ENCODE measurements at places on chromosomes 11 and 22.

GRCh38 chr22:38554281-38554680, 15.7 kb downstream of the DMC1 start:
- DNase-seq, result no peak

DNA sequence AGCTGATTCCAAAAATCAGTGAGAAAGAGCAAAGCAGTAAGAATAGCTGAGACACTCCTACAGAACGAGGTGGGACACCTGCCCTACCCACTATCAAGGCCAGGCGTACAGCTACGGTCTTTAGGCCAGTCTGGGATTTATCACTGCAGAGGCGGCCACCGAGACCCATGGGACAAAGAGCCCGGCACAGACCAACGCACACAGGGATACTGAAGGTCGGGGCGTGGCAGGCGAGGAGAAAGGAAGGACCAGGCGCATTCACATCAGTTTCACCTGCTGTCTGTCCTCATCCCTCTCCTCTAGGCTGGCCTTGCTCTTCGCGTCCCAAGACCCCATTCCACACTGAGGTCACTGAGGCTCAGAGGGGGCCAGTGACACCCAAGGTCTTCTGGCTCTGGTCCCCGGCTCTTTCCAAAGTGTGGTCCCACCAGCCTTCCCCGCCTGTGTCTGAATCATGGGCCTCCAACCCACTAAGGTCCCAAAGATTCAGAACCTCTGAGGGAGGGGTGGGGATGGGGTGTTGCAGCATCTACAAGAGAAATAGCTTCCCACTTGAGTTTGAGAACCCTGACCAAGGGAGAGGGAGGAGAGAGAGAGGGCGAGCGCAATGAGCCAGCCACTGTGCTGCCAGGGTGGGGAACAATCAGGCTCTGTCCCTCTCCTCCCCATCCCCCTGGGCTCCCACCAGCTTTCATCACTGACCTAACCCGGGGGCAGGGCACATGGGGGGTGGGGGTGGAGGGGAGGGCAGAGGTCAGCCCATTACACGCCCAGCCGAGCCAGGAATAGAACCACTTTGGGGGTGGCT, 7.2 kb upstream of the PICK1 start:
- no peak for DNase-seq

DNA sequence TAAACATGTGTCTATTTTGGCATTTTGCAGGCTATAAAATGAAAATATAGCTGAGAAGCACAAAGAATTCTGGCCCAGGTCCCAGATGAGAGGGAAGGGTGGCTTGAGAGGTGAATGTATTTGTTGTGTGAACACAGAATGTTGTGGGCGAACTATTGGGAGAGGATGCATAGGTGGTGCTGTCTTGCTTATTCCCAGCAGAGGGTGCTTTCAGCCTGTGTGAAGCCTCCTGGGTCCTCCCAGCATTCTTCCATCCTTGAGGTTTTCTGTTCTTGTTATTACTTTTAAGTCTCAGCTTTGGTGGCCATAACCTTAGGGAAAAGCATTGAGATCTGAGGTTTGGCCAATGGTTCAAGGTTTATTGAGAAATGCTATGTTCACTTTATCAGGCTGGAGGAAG, 108.7 kb upstream of the SNX19 start:
- no peak for DNase-seq

- DNase-seq, result peak; percentile 53
Observed at GRCh38 chr11:47616726-47617416, 22.7 kb upstream of the C1QTNF4 start.

- peak; percentile 69 for DNase-seq
Observed at GRCh38 chr11:47104261-47104950, 72.3 kb downstream of the ARFGAP2 start.

DNA sequence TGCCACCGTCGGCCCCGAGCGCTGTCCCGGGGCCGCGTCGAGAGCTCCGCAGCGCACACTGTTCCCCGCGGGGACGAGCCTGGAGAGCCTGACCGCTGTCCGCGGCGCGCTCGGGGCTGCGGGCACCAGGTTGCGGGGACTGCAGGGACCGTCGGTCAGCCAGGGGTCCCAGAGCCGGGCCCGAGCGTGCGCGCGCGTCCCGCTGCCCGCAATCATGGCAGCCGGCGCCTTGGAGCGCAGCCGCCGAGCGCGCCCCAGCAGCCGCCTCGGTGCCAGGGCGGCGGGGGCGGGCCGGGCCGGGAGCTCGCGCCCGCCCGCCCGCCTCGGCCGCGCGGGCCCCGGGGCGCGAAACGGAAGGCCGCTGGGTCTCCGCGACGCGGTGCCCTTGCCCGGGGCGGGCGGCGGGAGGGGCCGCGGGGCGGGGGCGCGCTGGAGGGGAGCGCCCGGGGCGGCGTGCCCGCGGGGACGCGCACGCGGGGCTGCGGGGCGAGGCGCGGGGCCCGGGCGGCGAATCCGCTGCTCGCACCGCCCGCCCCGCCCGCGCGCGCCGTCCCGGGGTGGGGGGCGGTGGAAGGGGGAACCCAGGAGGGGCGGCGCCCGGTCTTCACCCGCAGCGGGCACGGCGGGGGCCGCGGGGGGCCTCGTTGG, 79.4 kb upstream of the PPARA start:
- peak; percentile 99 for DNase-seq

DNA sequence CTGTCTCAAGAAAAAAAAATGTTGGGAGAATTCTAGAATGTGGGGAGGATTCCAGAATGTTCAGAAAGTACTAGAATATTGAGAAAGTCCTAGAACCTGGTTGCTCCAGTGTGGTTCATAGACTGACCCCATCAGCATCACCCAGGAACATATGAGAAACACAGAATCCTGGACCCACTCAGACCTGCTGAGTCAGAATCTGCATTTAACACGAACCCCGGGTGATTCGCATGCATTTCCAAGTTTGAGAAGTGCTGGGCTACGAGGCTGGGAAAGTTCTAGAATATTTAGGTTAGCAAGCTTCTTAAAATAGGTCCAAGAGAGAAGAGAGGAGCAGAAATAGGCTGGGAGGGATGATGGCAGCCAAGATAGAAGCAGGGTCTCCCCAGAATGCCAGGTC, 6.4 kb downstream of the C1QTNF6 start:
- DNase-seq, result no peak

GRCh38 chr11:21364866-21365624, 695.7 kb downstream of the NELL1 start:
- DNase-seq, result peak; percentile 42

GRCh38 chr22:27835446-27835845, 33.9 kb upstream of the MN1 start:
- DNase-seq, result no peak

DNA sequence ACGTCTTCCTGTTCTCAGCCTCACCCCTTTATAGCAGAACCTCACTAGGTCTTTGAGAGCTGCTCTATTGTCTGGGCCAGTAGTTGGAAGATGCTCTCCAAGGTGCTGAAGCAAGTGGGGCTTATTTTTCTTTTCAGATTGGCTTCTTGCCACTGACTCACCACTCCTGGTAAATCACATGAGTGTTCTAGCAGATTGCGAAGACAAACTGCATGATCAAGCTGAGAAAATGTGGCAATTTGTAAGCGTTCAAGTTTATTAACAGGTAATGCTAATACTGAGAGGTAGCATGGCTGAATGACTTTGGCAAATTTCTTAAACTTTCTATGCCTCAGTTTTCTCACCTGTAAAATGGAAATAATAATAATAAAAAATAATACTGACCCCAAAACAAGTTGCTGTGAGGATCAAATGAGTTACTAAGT, 59.2 kb downstream of the CACNG2 start:
- DNase-seq, result no peak

GRCh38 chr22:43128928-43129424, 14.2 kb downstream of the MCAT start:
- DNase-seq, result peak; percentile 90

DNA sequence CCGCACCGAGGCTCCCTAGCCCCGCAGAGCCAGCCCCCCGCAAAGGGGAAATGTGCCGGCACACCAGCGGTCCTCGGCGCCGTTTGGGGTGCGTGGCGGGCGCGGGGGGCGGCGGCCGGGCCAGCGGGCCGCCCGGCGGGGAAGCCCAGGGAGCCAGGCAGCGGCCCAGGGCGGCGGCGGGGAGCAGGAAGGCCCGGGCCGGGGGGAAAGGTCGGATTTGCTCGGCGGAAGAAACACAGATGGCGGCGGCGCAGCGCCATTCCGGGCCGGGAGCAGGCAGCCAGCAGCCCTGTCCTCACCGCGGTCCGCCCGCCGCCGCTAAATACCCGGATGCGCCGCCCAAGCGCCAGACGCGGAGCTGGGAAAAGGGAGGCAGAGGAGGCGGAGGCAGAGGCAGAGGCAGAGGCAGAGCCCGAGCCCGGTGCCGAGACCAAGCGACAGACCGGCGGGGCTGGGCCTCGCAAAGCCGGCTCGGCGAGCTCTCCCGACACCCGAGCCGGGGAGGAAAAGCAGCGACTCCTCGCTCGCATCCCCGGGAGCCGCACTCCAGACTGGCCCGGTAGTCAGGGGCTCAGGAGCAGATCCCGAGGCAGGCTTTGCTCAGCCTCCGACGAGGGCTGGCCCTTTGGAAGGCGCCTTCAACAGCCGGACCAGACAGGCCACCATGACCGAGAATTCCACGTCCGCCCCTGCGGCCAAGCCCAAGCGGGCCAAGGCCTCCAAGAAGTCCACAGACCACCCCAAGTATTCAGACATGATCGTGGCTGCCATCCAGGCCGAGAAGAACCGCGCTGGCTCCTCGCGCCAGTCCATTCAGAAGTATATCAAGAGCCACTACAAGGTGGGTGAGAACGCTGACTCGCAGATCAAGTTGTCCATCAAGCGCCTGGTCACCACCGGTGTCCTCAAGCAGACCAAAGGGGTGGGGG, 2.6 kb upstream of the GCAT start:
- DNase-seq, result peak; percentile 93

DNA sequence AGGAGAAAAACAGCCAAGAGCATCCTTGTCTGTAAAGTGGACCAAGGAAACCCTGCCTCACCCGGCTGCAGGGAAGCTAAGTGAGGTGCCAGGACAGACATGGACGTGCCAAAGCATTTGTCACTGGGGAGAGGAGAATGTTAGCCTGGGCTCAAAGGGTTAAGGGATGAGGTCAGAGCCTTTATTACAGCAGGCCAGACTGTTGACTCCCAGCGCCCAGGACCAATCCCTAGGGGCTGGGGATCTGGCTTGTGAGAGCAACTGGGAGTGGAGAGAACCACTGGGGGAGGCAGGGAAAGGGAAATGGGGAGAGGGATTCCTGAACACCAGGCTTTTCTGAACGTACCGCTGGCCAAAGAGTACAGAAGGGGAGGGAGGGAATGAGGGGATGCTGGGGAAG, 2.6 kb downstream of the CHRM1 start:
- no peak for DNase-seq

- peak; percentile 78 for DNase-seq
Observed at GRCh38 chr22:46661221-46661851, 41.1 kb downstream of the GRAMD4 start.

DNA sequence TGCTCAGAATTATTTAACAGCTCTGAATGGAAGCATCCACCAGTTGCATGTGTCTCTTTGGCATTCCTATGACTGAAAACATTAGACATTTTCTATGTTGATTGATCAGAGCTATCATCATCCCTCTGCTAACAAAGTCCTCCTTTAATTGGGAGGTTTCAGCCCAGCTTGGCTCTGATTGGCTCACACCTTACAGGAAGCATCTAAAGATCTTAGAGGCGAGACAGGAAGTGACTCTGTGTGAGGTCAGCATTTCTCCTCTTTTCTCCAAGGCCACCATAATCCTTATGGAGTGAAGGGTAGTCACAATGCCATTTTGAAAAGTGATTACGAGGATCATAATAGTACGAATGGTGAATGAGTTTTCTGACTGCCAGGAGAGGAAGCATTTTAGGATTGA, 260.8 kb downstream of the MIAT start:
- no peak for DNase-seq

GRCh38 chr11:2390091-2390724, 10.3 kb upstream of the TSSC4 start:
- no peak for DNase-seq

DNA sequence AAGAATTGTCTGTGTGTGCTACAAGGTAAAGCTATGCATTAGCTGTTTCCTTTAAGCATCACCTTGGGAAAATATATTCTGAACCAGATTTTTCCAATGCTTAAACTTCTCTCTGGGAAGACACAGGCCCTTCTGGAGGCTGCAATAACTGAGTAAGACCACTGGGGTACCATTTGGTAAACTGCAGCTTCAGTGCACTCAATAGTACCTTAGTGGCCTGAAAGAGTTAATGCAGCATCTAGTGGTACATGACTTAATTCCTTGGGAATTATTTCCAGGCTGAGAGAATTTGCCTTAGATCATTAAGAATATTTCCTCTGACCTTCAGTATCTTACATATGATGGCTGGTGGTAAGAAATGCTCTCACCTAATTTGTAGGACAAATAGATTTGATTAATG, 727.4 kb downstream of the DLG2 start:
- no peak for DNase-seq

DNA sequence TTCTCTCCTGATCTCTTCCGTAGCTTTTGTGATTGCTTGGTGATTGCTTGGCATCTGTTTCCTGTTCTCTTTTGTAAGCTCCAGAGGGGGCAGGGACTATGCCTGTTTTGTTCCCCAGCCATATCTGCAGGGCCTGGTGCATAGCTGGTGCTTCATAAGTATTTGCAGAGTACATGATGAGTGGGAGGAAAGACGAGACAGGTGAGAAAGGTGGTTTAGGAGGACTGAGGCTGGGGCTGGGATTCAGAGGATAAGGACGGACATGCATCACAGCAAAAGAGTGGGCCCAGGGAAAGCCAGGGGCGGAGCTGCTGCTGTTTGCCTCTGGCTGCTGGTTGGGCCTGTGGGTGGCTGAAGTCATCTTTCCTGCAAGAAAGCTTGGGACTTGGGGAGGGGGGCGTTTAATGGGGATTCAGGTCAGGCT, 62.4 kb downstream of the DSCAML1 start:
- DNase-seq, result peak; percentile 86

DNA sequence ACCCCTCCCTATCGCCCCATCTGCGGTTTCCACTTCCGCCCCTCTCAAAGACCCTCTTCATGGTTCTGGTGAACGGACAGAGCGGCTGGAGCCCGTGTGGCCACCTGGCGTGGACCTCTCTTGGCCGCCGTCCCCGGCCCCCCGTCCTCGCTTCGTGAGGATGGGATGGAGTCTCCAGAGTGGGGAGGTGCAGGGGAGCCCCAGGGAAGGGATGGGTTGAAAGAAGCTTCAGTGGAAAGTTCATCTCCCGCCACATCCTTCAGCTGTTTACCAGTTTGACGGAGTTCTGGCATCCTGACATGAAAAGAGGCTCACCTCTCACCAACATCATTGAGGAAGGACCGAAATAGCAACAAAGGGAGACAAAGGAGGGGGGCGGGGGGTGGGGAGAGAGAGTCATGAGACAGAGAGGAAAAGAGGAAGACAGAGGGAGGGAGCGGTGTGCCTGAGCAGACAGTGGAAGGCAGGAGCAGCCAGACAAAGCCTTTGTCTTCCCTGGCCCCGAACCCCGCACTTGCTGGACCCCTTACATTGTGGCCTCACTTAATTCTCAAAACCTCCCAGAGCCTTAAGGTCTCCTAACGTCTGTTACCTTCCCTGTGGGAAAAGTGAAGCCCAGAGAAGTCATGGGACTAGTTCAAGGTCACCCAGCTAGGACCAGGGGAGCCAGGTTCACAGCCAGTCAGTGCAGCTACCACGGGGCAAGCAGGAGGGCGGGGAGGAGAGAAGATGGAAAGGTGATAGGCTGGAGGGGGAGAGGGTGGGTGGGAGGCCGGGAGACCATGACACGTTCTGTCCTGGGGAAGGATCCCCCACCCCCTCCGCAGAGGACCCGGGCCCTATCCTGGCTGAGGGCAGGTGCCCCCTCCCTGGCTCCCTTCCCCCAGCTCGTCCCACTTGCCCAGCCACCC, 54.9 kb downstream of the CD6 start:
- DNase-seq, result no peak

GRCh38 chr22:30314915-30315314, 11.8 kb downstream of the TBC1D10A start:
- DNase-seq, result no peak

Data from NCI-H69 (cell line).